ENCODE measurements at places on chromosomes 7 and 10. TPM values are rescaled to one million over a fixed set of nuclear protein-coding genes. Genes with fewer than 3 reads are reported as not detected.

DNA sequence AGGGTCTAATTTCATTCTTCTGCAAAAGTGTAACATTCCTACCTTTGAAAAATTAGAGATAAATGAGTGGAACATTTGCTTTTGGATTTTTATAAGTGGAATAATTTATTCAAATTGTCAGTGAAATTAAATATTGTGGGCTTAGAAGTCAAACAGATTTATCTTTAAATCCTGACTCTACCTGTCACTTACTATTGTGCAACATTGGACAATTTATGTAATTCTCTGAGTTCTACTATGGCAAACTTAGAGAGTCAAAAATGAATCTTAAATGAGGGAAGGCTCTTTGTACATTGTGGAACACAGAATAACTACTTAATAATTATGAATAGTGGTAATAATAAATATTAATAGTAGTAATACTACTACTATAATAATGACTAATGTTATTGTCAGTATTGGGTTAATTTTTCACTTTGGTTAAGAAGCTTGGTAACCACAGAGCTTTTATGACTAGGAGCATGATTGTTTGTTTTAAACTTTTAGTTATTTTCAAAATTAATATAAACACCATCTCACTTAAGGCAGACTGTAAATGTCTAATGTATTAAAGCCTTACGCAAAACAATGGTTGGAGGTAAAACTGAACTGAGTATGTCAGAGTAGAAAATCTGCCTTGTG is 70.0 kb downstream of the PRKG1 start:
- no peak for DNase-seq

GRCh38 chr10:22760025-22760424 is 45.6 kb upstream of the PIP4K2A start:
- no peak for DNase-seq

GRCh38 chr7:33129806-33130153 is 416 bp downstream of the BBS9 start:
- DNase-seq, result no peak

- peak; percentile 78 for DNase-seq
Observed at GRCh38 chr10:119133949-119134348, 30.0 kb downstream of the DENND10 start.

- DNase-seq, result no peak
Observed at GRCh38 chr7:104059103-104059502, 69.6 kb upstream of the RELN start.

DNA sequence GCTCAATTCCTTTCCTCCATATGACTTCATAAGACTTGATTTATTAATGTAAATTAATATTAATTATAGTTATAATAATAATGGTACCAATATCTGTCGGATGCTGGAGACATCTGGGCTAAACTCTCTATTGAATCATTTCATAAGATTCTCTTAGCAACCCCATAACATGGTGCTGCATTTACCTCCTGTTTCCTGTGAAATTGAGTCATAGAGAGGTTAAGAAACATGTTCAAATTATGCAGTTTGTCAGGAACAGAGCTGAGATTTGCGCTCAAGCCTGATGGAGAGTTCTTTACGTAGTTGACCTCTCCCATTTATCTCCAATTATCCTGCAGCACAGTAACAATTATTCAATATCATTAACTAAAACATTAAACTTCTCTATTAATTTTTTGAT is 621.8 kb upstream of the FZD8 start:
- no peak for DNase-seq

DNA sequence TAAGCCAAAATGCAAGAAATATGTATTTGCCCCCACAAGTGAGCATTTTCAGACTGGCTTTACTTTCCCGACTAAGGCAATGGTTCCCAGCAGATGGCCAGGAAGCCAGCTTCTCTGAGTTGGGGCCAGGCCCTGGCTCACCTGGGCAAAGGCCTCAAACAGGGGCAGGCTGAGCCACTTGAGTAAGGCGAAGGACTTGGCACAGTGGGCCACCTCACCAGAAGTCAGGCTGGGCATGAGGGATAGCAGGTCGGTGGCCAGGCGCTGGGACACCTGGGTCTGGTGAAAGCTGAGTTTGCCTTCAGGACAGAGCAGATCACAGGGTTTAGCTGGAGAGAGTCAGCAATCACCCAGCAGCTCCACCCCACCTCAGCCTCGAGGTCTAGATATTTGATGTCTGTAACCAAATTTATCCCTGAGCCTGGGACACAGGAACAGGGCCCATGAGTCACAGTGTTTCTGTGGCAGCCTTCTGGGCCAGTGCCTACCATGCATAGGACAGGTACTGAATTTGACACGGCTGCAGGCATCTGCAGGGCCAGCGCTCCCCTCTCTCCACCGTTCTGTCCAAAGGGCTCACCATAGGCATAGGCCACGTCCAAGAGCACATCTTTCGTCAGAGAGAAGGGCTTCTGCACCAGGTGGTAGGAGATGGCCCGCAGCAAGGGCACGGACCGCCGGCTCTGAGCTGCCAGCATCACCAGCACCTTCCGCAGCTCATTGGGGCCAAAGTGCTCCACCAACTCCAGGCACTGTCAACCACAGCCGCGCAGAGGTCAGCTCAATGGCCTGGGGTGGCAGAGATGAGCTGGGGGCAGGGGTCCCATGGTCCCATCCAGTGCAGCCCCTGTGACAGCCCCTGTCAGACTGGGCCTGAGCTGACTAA is 7.3 kb downstream of the TBRG4 start:
- no peak for DNase-seq

GRCh38 chr7:35613150-35613549 is 81.8 kb downstream of the HERPUD2 start:
- no peak for DNase-seq

DNA sequence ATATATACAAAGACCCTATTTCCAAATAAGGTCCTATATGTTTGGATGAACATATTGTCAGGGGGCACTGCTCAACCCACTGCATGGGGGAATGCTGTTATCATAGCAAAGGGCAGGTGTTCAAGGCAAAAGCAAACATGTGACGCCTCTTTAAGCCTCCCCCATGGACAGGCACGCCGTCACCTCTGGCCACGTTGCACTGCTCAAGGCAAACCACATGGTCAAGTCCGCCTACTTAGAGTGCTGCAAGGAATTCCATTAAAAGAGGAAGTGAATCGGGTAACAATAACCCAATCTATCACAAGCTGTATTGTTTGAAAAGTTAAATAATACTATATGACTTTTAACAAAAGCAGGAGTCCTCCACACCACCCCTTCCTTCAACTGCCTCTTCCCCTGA is 8.8 kb upstream of the CALD1 start:
- no peak for DNase-seq

- DNase-seq, result no peak
Observed at GRCh38 chr10:6273351-6273750, 70.6 kb downstream of the PFKFB3 start.

GRCh38 chr7:77501192-77501515 is 35.9 kb upstream of the PTPN12 start:
- no peak for DNase-seq

DNA sequence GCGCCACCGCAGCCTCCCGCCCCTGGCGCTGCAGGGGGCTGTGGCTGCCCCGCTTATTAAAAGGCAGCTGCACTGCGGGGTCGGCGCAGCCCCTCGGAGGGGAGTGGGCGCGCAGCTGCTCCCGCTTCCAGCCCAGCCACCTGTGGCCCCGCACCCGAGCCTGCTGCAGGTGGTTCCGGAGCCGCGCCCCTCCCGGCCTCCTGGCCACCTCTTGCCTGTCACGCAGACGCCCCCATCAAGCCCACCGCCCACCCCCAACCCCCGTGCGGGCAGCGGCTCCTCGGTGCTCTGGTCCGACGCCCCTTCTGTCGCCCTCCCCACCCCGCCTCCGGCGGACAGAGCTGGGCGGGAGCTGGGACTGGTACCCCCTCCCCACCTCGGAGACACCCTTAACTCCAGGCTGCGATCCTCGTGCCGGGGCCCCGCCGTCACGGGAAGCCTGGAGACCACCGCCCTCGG is 549 bp downstream of the CALY start:
- no peak for DNase-seq

GRCh38 chr7:141593134-141593533 is 41.9 kb downstream of the AGK start:
- no peak for DNase-seq

DNA sequence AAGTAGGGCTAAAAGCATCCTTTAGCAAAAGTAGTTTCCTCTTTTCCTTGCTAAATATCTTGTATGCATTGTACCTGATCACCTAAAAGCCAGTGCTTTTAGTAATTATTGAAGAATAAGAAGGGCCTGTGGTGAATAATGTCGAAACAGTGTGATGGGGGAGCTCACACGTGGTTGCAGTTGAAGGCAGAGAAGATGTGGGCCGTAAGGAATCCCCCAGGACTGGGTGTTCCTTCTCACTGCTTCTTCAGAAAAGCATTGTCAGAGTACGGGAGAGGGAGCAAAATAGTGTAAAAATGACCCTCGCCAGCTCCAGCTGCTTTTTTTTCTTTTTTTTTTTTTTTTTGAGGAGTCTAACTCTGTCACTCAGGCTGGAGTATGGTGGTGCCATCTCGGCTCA is 201.1 kb downstream of the NSUN6 start:
- no peak for DNase-seq

DNA sequence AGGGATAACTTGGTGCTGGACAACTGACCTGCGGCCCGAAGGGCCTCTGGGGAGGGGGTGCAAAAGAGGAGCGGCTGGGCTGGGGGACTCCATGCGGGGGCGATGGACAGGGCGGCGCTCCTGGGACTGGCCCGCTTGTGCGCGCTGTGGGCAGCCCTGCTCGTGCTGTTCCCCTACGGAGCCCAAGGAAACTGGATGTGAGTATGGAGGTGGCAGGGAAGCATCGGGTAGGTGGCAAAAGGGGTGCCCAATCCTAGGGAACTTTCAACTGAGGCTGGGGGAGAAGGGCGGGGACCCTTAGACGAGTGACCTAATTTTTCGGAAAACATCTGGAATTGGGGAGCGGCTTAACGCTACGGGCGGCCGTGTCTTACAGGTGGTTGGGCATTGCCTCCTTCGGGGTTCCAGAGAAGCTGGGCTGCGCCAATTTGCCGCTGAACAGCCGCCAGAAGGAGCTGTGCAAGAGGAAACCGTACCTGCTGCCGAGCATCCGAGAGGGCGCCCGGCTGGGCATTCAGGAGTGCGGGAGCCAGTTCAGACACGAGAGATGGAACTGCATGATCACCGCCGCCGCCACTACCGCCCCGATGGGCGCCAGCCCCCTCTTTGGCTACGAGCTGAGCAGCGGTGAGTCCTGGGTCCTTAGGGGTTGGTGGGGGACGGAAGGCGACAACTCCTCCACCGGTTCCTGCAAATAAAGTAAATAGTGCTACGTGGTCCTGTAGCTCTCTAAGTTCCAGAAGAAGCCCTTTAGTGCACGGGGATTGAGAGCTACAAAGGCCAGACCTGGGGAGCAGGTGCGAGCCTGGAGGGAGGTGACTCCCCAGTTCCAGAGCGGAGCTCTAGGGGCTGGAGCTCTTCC is 622 bp downstream of the WNT16 start:
- DNase-seq, result no peak

GRCh38 chr10:33638891-33639290 is 304.4 kb upstream of the NRP1 start:
- DNase-seq, result no peak

DNA sequence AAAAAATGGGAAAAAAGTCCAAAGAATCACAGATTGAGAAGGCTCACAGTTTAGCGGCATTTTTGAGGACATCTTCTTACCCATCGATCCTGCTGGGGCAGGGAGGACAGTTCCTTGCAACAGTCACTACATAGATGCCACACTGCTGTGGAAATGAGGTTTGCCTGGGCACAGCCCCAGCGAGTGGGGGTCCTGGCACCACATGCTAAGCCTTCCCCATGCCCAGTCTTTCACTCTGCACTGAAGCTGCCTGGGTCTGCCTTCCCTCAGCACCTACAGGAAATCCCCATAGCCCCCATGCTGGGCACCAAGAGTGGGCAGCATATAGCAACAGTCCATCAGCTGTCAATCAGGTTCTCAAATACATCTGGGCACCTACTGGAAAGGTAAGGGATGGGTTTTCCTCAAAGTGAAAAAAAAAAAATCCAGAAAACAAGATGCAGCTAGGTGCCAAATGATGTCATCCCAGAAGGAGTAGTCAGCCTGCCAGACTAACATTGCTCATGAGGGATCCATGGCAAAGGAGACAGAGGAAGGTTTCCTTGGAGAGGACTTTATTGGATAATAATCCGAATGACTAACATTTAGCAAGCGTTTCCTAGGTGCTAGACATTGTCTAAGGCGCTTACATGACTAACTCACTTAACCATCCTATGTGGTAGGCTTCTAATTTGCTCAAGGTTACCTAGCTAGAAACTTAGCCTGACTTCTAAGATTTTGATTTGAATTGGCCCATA is 125.7 kb upstream of the CXCL12 start:
- no peak for DNase-seq

DNA sequence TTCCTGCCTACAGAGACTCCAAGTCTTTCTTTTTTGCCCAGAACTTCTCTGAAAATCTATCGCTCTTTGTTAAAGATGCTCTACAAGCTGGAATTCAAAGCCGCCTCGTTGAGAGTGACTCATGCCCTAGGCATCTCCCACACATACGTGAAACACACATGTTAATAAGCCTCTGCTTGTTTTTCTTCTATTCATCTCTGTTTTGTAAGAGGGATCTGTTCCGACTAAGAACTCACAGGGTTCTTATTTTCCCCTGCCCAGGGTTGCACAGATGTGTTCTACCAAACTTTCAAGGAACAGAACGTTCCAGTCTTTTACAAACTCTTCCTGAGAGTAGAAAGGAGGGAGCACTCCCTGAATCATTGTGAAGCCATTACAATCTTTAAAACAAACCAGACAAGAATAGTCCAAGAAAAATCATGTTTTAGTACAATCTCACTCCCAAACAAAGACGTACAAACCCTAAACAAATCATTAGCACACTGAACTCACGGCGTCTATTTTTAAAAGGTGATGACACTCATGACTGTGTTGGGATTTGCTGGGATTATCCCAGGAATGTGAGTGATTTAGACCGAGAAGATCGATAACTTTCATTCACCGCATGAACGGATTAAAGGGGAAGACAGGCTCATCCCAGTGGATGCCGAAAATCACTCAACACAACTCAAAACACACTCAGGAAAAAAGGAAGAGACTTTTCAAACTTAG is 55.3 kb upstream of the INPP5A start:
- no peak for DNase-seq

GRCh38 chr7:77444123-77444522 is 28.0 kb upstream of the GSAP start:
- no peak for DNase-seq

- no peak for DNase-seq
Observed at GRCh38 chr10:113000442-113000841, 50.4 kb downstream of the TCF7L2 start.

Gene TFR2
- total RNA-seq, result 10.1 TPM

Gene CADPS2
- total RNA-seq, result not detected

Gene SAP25
- 10.1 TPM for total RNA-seq

Gene NUB1
- 53.6 TPM for total RNA-seq

Gene PRF1
- 497 TPM for total RNA-seq

Gene IMPDH1
- total RNA-seq, result 15.8 TPM

Gene TMEM196
- not detected for total RNA-seq

Gene LMOD2
- total RNA-seq, result not detected

Gene OR6B1
- total RNA-seq, result not detected
